GM12892 (cell line): ENCODE measurements at places on chromosomes 3 and 15.

- DNase-seq, result no peak
These were observed 445.3 kb downstream of the OTOL1 start for GRCh38 chr3:161941891-161942290.

- no peak for DNase-seq
These were observed 56.7 kb upstream of the LMOD3 start for GRCh38 chr3:69178838-69179739.

- DNase-seq, result no peak
These were observed 28.8 kb downstream of the LRRFIP2 start for GRCh38 chr3:37145611-37146010.

GRCh38 chr3:15682561-15683185 lies 81.1 kb downstream of the BTD start:
- no peak for DNase-seq

DNA sequence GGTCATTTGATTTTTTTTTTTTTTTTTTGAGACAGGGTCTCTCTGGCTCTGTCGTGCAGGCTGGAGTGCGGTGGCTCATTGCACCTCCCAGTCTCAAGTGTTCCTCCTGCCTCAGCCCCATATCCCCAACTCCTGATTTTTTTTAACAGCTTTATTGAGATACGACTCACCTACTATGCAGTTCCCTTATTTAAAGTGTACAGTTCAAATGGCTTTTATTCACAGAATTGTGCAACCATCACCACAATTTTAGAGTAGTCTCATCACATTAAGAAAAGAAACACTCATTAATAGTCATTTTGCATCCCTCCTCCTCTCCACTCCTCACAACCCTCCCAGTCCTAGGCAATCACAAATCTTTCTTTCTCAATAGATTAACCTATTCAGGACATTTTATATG lies 1.9 kb upstream of the TRA2B start:
- no peak for DNase-seq

GRCh38 chr15:95410757-95411156 lies 919.7 kb upstream of the NR2F2 start:
- DNase-seq, result no peak

- DNase-seq, result no peak
These were observed 254.7 kb upstream of the TRIM42 start for GRCh38 chr3:140423146-140423545.

GRCh38 chr15:27438403-27439375 lies 467.7 kb downstream of the GABRG3 start:
- DNase-seq, result no peak

- DNase-seq, result no peak
These were observed 22.3 kb upstream of the IL1RAP start for GRCh38 chr3:190491533-190492054.

DNA sequence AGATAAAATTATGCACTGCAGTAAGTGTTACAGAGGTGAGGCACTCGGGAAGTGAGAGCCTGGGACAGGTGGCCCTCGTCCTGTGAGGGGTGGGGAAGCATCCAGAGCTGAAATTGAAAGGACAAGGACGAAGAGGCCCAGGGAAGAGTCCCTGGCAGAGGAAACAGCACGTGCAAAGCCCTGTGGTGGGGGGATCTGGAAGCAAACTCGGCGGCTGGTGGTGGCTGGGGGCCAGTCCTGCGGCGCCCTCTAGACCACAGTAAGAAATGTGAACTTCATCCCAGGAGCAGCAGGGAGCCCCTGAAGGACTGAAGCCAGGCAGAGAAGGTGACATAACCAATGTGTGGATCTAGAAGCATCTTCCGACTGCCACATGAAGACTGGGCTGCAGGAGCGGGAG lies 42.8 kb downstream of the GRIP2 start:
- no peak for DNase-seq

DNA sequence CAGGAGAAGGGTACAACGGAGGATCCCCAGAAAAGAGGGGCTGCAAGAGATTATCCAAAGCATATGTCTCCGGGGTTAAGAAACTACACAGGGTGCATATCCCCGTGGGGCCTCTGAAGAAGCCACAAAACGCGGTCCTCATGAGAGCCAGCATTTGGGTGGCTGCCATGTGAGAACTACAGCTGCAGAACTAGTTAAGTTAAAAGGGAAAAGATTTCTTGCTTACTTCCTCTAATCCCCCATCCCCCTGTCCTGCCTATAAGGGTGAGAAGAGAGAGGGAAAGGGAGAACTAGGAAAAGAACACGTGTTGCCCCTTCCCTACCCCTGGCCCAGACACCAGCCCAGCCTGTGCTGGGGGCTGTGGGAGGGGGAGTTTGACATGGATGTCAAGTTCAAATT lies 70.4 kb upstream of the PCSK6 start:
- no peak for DNase-seq

DNA sequence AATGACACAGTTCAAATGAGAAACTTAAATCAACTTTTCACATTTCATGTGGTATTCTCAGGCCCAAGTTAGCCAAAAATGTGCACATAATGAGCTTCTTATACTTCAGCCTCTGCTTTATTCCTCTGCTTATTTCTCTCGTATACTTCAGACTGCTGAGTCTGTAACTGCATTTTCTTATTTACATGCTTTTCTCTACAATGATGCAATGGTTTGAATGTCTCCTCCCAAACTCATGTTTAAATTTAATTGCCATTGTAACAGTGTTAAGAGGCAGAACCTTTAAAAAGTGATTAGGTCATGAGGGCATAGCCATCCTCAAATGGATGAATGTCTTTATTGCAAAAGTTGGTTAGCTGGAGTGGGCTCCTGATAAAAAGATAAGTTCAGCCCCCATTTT lies 184.2 kb downstream of the SUCLG2 start:
- DNase-seq, result no peak

DNA sequence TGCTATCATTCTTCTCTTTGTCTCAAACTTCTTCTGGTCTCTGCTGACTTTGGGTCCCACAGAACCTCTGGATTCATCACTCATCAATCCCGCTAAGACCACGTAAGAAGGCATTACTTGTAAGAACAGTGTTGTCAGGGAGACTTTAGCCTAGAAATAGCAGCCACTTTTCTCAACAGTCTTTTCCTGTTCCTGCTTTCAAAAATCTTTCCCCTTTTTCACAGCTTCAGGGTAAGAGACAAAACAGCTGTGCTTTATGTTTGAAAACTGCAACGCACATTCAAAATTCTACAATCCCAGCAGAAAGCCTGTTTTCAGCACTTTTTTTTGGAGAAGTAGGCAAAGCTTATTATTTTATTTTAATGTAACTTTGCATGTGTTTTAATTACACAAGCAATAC lies 42.0 kb upstream of the FAM98B start:
- DNase-seq, result no peak

DNA sequence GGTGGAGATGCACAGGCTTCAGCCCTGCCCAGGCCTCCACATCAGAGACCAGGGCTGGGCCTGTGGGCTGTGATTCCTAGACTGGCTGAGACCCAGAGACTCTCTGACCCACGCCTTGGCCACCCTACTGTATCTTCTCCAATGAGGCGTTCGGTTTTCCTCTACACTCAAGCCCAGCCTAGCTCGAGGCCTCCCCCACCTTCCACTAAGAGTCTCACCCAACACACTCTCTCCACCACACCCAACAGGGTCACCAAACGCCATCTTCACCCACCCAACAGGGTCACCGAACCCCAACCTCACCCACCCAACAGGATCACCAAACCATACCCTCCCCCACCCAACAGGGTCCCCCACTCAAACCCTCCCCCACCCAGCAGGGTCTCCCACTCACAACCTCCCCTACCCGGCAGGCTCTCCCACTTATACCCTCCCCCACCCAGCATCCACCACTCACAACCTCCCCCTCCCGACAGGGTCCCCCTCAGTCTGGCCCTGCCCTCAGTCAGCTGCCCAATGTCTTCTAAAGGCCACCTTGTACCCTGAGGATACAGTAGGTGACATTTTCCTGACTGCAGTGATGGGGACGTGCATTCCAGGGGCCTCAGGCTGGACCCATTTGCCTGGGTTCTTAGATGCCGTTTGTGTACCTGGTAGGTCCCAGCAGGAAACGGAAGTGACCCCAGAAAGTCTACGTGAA lies 20.4 kb downstream of the CFAP100 start:
- DNase-seq, result no peak

- no peak for DNase-seq
These were observed 76.2 kb downstream of the CCK start for GRCh38 chr3:42189736-42190135.

- DNase-seq, result no peak
These were observed 6.9 kb upstream of the MST1R start for GRCh38 chr3:49910409-49911123.

- DNase-seq, result no peak
These were observed 3.1 kb upstream of the CPLX3 start for GRCh38 chr15:74823324-74823723.

- DNase-seq, result no peak
These were observed 20.8 kb downstream of the PPARG start for GRCh38 chr3:12309716-12310115.

DNA sequence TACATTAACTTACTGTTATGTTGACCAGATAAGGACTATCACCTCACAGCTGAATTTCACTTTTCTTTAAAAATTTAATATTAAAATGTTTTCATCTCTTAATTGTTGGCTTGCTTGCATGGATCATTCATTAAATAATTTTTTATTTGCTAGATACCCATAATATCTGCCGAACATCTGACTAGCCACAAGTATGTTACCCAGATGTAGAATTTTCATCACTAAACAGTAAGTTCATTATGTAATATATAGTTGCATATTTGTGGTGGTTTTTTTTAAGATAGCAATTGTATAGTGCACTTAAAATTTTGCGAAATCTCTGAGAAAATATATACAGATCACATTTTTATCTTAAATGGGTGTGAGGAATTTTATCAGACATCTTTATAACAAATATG lies 190.4 kb downstream of the MBNL1 start:
- no peak for DNase-seq
